EH (cell line): ENCODE measurements at places on chromosomes 7 and 10.

DNA sequence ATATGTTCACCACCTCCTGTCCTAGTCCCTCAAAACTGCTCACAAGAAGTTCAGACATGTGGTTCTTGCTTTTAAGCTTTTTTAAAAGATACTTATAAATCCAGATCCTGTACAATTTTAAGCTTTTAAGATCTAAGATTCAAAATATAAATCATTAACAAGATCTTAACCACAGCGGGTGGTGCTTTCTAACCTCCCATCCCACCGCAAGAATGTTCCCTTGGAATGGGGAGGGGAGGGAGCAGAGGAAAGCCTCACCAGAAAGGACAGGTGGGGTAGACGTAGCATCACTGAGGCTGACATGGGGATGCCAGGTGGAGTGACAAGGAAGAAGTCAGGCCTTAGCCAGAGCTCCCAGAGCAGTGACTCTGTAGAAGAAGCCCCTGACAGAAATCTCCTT is 133.5 kb downstream of the C1GALT1 start:
- no peak for DNase-seq

DNA sequence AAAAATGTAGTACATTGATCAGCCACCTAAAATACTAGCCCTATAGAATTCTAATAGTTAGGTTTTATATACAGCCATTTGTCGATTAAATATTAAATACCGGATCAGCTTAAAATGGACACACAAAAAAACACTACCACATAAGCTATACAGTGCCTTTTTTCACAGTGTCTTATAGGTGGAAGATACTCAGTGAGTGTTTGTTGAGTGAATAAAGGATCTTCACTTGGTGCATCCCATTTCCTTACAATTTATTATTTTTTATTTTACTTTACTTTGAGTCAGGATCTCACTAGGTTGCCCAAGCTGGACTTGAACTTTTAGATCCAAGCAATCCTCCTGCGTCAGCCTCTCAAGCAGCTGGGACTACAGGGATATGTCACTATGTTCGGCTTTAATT is 335.4 kb upstream of the KAT6B start:
- no peak for DNase-seq

GRCh38 chr7:129740574-129741410 is 129.3 kb downstream of the NRF1 start:
- no peak for DNase-seq

- no peak for DNase-seq
Observed at GRCh38 chr10:79941146-79941545, 7.8 kb downstream of the SFTPD start.

DNA sequence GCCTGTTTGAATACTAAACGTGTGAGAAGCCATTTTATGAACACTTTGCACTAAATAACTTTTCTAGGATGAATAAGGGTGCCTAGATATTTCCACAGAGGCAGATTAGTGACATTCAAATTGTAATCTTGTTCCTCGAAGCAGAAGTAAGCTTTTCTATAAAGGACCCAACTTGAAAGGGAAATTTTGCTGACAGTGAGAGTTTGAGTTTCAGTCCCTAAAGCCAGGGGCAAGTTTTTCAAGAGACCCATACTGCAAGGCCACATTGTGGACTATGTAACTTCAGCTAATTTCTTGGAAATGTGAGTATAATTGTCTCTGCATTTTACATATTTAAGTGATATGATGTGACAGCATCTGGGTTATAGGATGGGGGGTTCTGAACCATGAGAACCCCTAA is 387.2 kb upstream of the ETV1 start:
- DNase-seq: no peak

GRCh38 chr10:117725993-117726392 is 183.4 kb downstream of the EMX2 start:
- no peak for DNase-seq

DNA sequence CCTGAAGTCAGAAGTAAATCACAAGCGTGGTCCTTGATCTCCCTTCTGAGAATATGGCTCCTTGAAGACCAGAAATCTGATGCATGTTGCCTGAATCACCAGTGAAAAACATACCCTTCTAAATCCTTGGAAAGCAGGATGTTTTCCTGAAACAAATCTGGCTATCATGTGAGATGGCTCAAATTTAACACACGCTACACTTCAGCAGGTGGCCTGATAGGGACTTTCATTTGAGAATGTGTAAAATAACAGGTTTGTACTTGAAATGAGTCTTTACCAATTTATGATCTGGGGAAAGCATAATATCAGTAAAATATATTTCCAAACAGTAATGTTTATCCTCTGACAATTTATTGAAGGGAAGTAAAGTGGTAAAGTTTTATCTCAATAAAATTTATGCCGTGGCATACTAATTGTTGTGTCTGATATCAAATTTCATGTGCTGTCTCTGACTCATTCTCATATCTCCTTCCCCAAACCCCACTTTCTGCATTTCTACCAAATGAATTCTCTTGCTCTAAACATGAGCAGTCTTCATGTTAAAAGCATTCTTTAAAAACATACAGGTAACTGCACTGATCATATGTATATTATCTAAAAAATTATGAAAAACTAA is 17.4 kb downstream of the CYP3A4 start:
- DNase-seq: no peak

- DNase-seq: no peak
Observed at GRCh38 chr7:142960955-142961512, 1.1 kb downstream of the KEL start.

GRCh38 chr10:108462005-108462404 is 1297.5 kb upstream of the SORCS1 start:
- DNase-seq: no peak

DNA sequence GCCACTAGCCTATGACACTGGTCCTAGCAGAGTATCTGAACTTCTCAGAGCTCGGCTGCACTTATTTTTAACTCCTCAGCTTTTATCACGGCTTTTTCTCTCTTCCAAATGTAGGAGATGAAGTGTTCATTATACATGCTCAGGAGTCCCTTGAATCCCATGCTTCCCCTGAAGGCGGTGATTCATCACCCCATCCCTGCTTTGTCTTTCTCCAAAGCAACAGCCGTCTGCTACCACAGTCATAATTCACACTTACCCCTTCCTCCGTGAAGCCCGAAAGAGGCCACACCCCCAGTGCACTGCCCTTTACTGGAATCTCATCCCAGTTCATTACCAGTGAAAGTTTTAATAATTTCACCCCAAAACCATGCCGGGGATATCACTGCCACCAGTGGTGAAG is 301.5 kb upstream of the SHH start:
- no peak for DNase-seq

DNA sequence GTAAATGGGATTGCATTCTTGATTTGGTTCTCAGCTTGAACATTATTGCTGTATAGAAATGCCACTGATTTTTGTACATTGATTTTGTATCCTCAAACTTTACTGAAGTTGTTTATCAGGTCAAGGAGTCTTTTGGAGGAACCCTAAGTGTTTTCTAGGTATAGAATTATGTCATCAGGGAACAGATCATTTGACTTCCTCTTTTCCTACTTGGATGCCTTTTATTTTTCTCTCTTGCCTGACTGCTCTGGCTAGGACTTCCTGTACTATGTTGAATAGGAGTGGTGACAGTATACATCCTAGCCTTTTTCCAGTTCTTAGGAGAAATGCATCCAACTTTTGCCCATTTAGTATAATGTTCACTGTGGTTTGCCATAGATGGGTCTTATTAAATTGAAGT is 48.8 kb downstream of the ANXA8 start:
- DNase-seq: no peak

DNA sequence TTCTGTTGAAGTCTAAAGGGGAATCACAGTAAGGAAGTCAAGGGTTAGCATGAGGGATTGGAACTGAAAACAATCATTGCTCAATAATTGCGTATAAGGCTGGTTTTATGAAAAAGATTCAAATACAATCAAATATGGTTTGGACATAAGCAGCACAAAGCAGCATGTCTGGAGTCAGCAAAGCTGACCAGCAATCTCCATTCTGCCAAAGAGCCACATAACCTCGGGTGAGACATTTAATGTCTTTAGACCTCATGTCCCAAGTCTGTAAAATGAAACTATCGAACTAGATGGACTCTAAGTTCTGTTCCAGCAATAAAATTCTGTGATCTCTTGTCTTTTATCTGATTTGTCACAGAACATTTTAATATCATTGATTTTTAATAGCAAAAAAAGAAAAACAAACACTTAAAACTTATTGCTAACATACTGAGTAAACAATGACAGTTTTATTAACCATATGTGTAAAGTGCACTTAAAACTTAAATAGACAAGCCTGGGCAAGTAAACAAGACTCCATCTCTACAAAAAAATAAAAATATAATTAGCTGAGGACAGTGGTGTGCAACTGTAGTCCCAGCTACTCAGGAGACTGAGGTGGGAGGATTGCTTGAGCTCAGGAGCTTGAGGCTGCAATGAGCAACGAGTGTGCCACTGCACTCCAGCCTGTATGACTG is 217.0 kb downstream of the MAGI2 start:
- DNase-seq: peak; percentile 14

DNA sequence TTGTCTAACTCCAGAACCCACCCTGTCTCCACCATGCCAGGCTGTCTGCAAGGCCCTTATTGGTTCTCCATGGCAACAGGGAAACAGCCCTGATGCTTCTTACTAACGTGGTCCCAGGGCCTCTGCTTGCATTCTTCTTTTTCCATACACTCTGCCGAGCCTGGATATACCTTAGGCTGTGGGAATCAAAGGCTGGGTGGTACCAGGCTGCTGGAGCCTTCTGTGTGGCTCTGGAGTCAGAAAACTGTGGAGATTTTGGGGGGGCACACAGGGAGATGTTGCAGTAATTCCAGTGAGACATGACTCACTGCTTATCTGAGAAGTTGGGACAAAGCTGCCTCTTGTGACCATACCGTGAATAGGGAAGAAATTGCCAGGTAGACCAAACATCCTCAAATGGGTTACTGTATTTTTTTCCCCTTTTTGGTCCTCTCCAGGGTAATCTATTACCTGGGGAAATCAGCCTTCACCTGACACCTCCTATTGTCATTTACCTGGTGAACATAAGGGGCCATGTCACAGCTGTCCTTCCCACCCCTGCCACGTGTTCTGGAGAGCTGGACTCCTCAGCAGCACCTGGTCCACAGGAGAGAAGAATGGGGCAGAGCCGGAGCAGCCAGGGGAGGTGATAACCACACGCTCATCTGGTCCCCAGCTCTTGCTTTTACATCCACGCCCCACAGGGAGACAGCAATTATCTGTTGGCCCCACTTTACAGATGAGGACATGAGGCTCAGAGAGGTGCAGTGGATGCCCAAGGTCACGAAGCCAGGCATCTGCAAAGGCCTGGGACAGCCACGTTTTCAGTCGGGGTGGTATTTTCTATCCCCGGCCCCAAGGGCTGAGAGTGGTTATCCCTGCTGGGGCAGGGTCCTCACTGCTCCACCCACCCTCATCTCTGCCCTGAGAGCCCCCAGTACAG is 4.6 kb downstream of the CHST3 start:
- peak; percentile 56 for DNase-seq

- peak; percentile 71 for DNase-seq
Observed at GRCh38 chr10:114103284-114103683, 59.6 kb downstream of the ADRB1 start.

GRCh38 chr7:95690367-95690947 is 81.9 kb upstream of the DYNC1I1 start:
- DNase-seq: peak; percentile 55

GRCh38 chr10:19107406-19107805 is 58.8 kb downstream of the MALRD1 start:
- DNase-seq: no peak

- DNase-seq: no peak
Observed at GRCh38 chr7:148709014-148709413, 10.3 kb downstream of the CUL1 start.

DNA sequence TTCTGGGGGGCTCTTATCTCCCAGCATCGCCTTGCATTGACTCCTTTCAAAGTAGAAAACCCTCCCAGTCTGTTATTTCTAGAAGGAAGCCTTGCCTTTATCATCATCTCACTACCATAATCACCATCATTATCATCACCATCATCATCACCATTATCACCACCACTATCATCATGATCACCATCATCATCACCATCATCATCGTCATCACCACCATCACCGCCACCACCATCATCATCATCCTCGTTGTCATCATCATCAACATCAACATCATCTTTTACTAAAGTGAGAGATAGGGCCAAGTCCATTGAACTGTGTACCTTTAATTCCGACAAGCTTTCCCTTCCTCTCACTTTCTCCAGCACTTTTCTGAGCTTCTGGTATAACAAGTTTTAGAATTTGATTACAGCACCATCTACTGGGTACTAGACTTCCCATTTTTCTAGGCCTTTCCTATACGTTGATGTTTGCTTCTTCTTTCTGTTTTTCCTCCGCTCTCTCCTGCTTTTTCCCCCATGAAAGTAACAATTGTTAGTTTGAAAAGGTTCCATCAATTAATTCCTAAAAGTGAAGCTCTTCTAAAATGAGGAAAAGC is 226.4 kb downstream of the BUB3 start:
- peak; percentile 5 for DNase-seq

DNA sequence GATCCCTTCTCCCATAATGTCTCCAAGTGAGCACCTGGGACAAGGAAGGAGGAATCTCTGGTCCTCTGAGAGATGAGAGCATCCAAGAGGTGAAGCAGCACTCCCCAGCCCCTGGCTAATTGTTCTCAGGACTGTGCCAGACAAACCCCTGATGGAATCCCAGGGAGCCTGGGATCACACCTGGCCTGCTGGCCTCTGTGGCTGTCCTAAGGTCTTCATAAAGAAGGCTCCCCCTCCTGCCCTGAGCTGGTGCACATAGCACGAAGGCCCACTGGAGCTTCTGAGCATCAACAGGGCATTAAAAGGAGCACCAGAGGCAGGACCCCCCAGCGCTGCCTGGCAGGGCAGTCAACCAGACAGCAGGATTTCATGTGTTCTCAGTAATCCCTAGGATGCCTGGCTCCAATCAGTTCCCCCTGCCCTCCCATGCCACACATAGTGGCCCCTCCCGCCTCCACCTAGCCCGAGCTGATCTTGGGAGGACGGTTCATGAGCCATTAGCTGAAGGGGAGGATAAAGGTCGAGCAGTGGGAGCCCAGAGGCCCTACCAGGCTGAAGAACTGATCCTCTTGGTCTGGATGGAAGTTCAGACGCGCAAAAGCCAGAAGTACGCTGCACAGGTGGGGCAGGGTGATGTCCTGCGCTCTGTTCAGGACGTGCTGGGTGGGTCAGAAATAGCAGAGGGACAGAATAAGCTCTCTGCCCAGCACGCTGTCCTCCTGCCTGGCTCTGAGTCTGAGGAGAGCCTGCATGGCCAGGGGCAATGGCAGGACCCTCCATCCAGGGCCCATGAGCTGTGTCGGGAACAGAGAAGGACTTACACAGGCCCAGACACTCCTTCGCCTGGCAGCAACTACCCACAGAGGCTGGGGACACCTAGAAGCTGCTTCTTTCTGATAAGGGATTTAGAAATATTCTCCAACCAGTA is 8.4 kb downstream of the TBRG4 start:
- no peak for DNase-seq
